Left renal pelvis (tissue), 4 donors: ENCODE measurements at places on chromosomes 5 and 9. TPM values are rescaled to one million over a fixed set of nuclear protein-coding genes. Genes with fewer than 3 reads are reported as not detected.
A peak's percentile ranks its signal among the peaks of the same experiment; 100 is the strongest.

DNA sequence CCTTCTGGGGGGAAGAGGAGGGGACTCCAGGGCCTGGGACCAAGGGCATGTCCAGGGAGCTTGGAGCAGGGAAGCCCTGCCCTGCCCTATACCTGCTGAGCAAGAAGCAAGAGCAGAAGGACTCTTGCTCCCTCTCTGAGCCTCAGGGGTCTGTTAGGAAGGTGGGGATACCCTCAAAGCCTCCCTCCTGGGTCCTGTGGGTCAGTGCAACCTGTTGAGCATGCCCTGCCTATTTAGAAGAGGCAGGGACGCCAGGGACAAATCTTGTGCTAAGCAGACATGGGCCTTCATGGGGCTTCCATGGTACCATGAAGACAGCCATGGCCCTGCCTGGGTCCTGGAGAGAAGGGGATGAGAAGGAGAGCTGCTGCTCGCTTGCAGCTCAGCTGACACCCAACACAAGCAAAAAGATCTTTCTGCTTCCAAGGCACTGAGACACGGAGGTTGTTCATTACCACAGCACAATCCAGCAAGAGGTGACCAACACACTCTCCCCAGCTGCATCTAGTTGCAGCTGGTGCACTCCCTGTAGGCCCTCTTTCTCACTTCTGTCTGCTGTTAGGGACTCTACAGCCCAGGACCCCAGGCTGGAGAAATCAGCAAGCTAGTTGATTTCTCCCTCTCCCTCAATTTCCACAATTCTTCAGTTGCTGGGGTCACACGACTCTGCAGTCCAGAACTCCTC is 39.3 kb downstream of the C9orf50 start:
- DNase-seq: no peak

UGT3A2 gene
- polyA plus RNA-seq: 0.30 TPM

- DNase-seq: no peak
Observed at GRCh38 chr5:93874080-93874479, 132.7 kb upstream of the POU5F2 start.

GRCh38 chr9:121732886-121733285 is 81.5 kb downstream of the DAB2IP start:
- no peak for DNase-seq

DNA sequence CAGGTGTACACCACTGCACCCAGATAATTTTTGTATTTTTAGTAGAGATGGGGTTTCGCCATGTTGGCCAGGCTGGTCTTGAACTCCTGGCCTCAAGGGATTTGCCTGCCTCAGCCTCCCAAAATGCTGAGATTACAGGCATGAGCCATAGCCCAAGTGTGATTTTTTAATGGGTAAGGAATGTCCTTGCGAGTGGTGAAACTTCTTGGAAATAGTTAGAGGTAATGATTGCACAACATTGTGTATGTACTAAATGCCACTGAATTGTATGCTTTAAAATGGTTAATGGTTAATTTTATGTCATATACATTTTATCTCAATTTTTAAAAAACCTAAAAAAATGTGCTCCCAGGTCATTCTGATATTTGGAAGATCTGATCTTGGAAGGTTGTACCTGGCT is 59.9 kb upstream of the IL6ST start:
- DNase-seq: no peak

ADRB2 gene
- polyA plus RNA-seq: 0.23 TPM

DNA sequence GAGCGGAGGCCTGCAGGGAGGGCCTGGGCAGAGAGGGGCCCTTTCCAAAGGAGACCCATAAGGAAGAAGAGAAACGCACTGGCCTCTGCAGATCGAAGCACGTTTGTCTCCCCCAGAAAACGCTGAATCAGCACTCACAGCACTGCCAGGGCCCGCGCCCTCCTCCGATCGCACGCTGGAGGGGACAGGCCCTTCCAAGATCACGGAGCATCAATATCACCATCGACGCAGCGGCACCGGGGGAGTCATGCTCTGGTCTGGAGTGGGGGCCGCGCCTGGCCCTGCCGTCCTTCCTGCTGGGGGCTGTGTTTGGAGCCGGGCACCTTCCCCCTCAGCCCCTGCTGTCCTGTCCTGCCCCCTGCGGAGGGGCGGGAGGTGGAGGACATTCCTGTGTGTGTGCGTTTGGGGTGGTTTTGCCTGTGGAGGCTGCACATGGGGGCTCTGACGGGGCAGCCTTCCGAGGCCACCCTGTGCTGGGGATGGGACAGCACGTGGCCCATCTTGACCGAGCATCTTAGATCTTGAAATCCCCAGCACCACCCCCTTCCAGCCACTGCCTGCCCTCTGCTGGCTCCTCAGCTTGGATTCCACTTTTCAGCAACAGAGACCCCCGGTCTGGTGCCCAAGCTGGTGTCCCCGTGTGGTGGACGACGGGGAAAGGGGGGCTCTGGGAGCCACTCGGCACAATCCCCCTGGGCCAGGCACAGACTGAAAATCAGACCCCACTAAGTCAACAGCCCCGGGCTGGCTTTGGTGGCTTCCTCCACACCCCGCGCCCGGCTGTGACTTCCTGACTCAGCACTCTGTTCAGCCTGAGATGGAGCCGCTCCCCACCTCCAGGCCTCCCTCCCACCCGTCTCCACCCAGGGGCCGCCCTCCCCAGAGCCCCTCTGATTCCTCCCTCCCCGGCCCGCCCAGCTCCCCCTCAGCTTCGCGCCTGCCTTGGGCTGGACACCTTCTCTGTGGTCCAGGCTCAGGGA is 8.3 kb downstream of the TMEM250 start:
- no peak for DNase-seq

GRCh38 chr5:168316139-168316578 is 24.7 kb downstream of the WWC1 start:
- no peak for DNase-seq

- no peak for DNase-seq
Observed at GRCh38 chr5:98585661-98586310, 187.7 kb upstream of the RGMB start.

GRCh38 chr5:162512935-162513565 is 445.5 kb downstream of the GABRG2 start:
- no peak for DNase-seq

GPR151 gene
- polyA plus RNA-seq: not detected

DNA sequence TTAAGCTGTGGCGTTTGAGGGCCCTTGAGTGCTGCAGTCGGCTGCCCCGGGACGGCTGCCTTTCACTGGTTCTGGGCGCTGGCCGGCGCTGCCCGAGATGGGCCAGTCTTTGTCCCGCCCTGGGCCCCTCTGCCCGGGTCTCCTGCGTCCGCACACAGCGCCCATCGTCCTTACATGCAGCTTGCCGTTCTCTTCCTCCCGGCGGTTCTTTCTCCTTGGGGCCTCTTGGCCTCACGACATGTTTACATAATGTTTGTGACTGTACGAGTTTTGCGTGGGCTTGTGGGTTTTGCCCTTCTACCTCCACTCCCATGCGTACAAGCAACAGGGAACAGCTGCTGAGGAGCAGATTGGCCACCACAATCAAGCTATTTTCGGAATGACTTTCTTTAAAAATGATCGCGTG is 618 bp downstream of the TNPO1 start:
- peak; percentile 59 for DNase-seq

DNA sequence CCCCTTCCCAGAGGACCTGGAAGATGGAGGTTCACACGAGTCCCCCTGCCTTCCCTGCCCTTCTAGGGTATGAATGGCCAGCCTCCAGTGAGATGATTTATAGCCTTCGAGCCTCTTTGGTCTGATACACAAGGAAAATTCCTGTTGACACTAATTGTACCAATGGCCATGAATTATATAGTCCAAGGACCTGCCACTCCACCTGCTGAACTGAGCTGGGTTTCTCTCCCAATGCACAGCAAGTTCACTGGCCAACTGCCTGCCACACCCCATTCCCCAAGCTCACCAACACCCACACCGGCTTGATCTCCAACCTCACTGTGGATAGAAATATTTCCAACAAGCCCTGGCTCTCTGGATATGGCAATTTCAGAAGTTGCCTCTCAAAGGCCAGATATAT is 9.3 kb upstream of the ADRA1B start:
- DNase-seq: no peak

DNA sequence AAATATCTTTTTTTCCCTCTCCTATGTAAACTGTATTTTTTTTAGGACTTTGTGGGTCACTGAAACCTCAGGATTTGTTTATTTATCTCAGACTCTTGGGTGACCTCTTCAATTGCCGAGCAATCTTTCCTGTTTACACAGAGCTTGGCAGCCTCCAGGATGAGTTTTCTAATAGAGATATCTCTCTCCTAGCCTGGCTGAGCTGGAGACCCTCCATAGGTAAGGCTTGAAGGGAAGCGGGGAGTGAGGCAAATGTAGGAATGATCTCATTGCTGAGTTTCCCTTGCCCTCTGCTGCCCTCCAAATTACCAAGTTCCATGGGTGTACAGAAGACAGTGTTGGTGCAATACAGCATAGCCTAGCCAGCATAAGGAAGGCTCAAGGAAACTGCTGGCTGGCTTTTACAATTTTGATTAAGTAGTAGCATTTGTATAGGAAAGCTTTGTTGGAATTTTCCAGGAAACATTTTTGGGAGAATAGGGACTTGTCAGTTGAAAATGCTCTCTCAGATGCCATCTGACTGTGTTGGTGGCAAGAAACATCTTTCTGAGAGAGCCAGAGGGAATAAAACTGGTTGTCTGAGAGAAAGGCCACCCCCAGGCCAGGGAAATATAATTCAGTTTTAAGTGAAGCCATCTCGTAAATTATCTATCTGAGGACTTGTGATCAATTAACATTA is 116.0 kb downstream of the NMUR2 start:
- no peak for DNase-seq

GRCh38 chr5:165393839-165394238 is 1888.4 kb downstream of the MAT2B start:
- no peak for DNase-seq

GRCh38 chr9:101912698-101913097 is 174.3 kb upstream of the GRIN3A start:
- DNase-seq: no peak

DNA sequence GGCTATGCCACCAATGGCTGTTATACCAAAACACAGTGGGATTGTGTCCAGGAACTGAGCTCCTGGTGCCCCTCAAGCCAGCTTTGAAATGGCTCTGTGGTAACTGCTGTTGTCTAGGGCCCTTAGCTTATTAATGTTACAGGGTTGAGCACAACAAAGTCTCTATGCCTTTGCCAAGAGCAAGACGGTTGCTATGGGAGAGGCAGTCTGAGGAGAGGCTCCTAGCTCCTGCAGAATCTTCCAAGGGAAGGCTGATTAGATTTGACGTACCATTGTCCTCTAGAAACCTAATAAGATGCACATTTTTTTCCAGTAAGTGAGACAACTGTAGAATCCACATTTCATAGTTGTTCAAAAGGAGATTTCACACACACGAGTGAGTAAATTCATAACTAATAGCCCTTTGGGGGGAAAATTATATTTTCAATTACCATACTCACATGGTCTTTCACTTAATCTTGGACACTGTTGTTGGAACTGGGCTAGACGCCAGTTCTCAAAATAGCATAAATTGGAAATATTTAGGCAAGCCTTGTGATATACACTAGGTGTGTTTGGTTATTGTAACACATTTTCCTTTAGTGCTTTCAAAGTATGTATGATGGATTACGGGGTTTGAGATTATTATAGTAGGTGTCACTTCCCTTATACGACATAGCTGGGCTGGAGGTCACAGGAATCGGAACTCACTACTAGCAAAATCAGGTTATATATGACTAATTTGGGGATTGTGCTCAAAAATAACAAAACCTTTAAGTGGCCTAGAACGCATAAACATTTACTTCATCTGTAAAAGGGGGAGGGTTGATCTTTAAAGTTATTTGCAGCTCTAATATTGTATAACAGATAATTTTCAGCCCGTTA is 186.3 kb upstream of the EGFLAM start:
- DNase-seq: no peak

LCN10 gene
- 0.63 TPM for polyA plus RNA-seq
